SJSA1 (cell line): ENCODE measurements at places on chromosomes 7 and 10.

DNA sequence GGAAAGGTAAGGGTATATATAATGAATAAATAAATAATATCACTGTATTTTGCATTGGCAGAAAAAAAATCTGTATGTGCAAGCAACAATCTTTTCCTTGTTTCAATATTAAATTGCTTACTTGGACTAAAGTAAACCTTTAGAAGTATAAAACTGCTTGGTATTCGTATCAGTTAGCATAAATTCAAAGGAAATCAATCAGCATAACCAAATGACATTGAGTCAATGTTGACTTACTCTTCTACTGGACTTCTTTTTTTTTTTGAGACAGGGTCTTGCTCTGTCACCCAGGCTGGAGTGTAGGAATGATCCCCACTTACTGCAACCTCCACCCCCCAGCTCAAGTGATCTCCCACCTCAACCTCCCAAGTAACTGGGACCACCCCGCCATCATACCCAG lies 42.3 kb upstream of the KMT2C start:
- no peak overlapping the region for H3K27ac ChIP-seq
- no peak for DNase-seq

DNA sequence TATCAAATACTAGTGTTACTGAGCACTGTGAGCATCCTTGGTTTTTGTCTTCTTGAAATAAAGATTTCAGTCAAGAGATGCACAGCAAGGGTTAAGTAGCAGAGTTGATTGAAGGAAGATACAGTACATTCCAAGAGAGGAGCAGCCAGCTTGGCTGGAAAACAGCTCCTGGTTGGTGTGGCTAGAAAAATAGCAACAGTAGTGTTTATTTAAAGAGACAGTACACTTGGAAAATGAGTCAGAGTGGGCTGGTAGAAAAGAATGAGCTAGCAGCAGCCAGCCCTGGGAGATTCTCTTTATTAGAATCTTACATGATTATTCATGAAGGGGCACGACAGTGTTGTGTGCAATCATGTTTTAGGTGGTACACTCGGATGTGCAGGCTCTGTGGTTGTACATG lies 1016.4 kb upstream of the SORCS1 start:
- H3K4me1 ChIP-seq, result no peaks in the 10 kb centered on the region
- DNase-seq, result no peak
- H3K27me3 ChIP-seq, result no peaks in the 10 kb centered on the region
- no peak overlapping the region for H3K4me3 ChIP-seq

GRCh38 chr7:22267930-22268615 lies 88.9 kb downstream of the RAPGEF5 start:
- no peak overlapping the region for H3K4me3 ChIP-seq
- H3K27ac ChIP-seq, result no peak overlapping the region
- no peak for DNase-seq
- no peaks in the 10 kb centered on the region for H3K36me3 ChIP-seq
- 0 out of 2 replicates have a peak, but pooled peaks cover 3% of the 10 kb centered on the region for H3K27me3 ChIP-seq
- H3K4me1 ChIP-seq, result no peaks in the 10 kb centered on the region

- no peak for DNase-seq
- no peak overlapping the region for H3K27ac ChIP-seq
- H3K36me3 ChIP-seq, result no peaks in the 10 kb centered on the region
These were observed 42.6 kb upstream of the ECHDC3 start for GRCh38 chr10:11699550-11700097.

GRCh38 chr7:131844369-131844768 lies 287.9 kb upstream of the PODXL start:
- no peak overlapping the region for H3K4me3 ChIP-seq
- 0 out of 2 replicates have a peak, but pooled peaks cover 3% of the 10 kb centered on the region for H3K27me3 ChIP-seq
- H3K27ac ChIP-seq, result no peak overlapping the region
- peaks cover 18% of the 10 kb centered on the region for H3K4me1 ChIP-seq
- DNase-seq, result no peak

DNA sequence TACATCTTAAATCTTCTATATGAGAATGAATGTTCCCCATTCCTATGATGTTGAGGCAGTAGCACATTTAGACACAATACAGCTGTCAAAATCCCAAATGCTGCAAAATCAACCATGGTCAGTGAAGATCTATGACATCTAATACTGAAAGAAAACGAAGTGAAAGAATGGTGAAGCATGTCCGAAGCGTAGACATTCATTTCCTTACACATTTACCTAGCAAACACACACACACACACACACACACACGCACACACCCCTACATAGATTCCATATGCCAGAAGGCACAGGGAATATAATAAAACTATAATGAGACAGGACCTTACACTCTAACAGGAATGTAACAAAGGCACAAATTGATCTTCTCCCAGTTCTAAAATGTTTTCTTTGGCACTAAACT lies 32.5 kb downstream of the CCDC6 start:
- H3K36me3 ChIP-seq, result no peaks in the 10 kb centered on the region
- H3K4me3 ChIP-seq, result no peak overlapping the region
- H3K4me1 ChIP-seq, result peaks cover 19% of the 10 kb centered on the region
- no peaks in the 10 kb centered on the region for H3K27me3 ChIP-seq
- H3K27ac ChIP-seq, result no peak overlapping the region
- DNase-seq, result no peak

- H3K4me3 ChIP-seq, result no peak overlapping the region
- H3K27ac ChIP-seq, result no peak overlapping the region
- DNase-seq, result no peak
- no peaks in the 10 kb centered on the region for H3K4me1 ChIP-seq
- no peaks in the 10 kb centered on the region for H3K36me3 ChIP-seq
These were observed 946.3 kb downstream of the CNTNAP2 start for GRCh38 chr7:147062897-147063296.

- DNase-seq, result no peak
- H3K27ac ChIP-seq, result no peak overlapping the region
- no peaks in the 10 kb centered on the region for H3K36me3 ChIP-seq
These were observed 80.8 kb downstream of the VWDE start for GRCh38 chr7:12322903-12323300.

DNA sequence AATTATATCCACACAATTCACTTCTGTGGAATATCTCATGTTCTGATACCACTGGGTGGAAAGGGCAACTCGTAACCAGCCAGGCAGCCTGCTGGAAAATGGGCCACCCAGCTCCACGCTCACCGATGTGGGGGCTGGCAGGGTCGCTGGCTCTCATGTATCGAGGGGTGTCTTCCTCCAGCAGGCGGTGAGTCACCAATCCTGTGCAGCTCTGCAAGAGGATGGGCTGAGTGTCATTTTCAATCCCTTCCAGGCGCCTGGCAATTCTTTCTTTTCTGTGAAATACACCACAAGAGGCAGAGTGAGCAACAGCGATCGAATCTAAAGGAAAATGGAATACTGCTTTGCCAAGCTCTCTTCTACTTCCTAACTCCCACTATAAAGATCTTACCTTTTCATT lies 80.1 kb downstream of the SVIL start:
- H3K27me3 ChIP-seq, result no peaks in the 10 kb centered on the region
- peaks cover 30% of the 10 kb centered on the region for H3K4me1 ChIP-seq
- H3K36me3 ChIP-seq, result peaks cover 9% of the 10 kb centered on the region
- no peak overlapping the region for H3K4me3 ChIP-seq

DNA sequence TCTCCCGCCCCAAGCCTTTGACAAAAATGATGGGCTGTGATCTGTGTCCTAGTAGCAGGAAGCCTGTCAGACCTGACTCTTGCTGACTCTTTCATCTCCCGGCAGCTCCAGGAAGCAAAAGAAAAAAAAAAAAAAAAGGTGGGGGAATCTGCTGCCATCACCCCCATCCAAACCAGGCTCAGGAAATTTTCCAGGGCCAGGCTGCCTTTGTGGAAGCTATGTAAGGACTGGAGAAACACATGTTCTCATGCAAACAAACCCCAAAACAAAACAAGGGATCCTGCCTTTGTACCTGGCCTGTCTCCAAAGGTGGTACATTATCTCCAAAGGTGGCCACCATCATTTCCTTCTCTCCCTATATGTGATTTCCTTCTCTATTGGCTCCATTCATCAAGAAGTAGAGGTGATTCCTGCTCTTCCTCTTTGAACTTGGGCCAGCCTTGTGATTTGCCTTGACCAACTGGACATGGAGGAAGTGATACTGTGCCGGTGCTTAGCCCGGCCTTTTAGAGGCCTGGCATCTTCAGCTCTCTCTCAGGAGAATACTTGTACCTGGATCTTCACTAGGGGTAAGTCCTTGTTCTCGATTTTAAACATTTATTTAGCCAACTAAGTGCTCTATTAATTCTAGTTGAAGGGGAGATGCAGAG lies 192.2 kb upstream of the SVIL start:
- no peak overlapping the region for H3K27ac ChIP-seq
- no peaks in the 10 kb centered on the region; the same call in 1 of the 2 replicates for H3K27me3 ChIP-seq
- DNase-seq, result no peak
- no peak overlapping the region for H3K4me3 ChIP-seq
- no peaks in the 10 kb centered on the region for H3K36me3 ChIP-seq

GRCh38 chr10:63057509-63057908 lies 75.6 kb upstream of the NRBF2 start:
- no peak overlapping the region for H3K4me3 ChIP-seq
- H3K36me3 ChIP-seq, result no peaks in the 10 kb centered on the region
- no peak overlapping the region for H3K27ac ChIP-seq
- no peaks in the 10 kb centered on the region; the same call in 1 of the 2 replicates for H3K27me3 ChIP-seq
- no peaks in the 10 kb centered on the region for H3K4me1 ChIP-seq
- no peak for DNase-seq

- H3K27ac ChIP-seq, result no peak overlapping the region
- no peaks in the 10 kb centered on the region for H3K4me1 ChIP-seq
- no peak for DNase-seq
- no peak overlapping the region for H3K4me3 ChIP-seq
These were observed 41.0 kb downstream of the SNX10 start for GRCh38 chr7:26332698-26333097.

DNA sequence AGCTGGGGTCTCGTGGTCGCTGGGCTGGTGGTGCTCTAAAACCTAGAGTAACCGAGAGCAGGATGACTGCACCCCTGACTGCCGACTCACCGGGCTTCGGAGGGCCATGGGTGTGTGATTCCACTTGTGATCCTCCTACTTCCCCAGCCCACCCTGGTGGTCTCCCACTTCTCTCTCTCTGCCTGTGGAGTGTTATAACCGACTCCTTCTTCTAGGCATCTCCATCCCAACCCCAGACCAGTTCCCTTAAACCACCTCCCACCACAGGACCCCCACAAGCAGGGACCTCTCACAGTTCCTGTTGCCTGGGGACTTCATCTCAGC lies 52.4 kb downstream of the IKZF1 start:
- 0 out of 2 replicates have a peak, but pooled peaks cover 2% of the 10 kb centered on the region for H3K27me3 ChIP-seq
- H3K36me3 ChIP-seq, result no peaks in the 10 kb centered on the region
- no peaks in the 10 kb centered on the region for H3K4me1 ChIP-seq
- H3K27ac ChIP-seq, result no peak overlapping the region

- no peaks in the 10 kb centered on the region for H3K27me3 ChIP-seq
- no peaks in the 10 kb centered on the region for H3K36me3 ChIP-seq
- H3K4me1 ChIP-seq, result no peaks in the 10 kb centered on the region
- H3K27ac ChIP-seq, result no peak overlapping the region
These were observed 47.5 kb downstream of the EBF3 start for GRCh38 chr10:129916506-129916995.

- no peaks in the 10 kb centered on the region for H3K4me1 ChIP-seq
- no peak for DNase-seq
- no peak overlapping the region for H3K4me3 ChIP-seq
These were observed 236.0 kb downstream of the MAGI2 start for GRCh38 chr7:79217468-79217867.

- no peaks in the 10 kb centered on the region for H3K4me1 ChIP-seq
- H3K4me3 ChIP-seq, result no peak overlapping the region
- no peak for DNase-seq
- no peak overlapping the region for H3K27ac ChIP-seq
- H3K27me3 ChIP-seq, result no peaks in the 10 kb centered on the region
These were observed 781.1 kb downstream of the GATA3 start for GRCh38 chr10:8835453-8836167.

- H3K36me3 ChIP-seq, result no peaks in the 10 kb centered on the region
- no peaks in the 10 kb centered on the region; the same call in 1 of the 2 replicates for H3K27me3 ChIP-seq
- H3K27ac ChIP-seq, result no peak overlapping the region
- H3K4me3 ChIP-seq, result no peak overlapping the region
- no peak for DNase-seq
These were observed 32.5 kb upstream of the TMEM273 start for GRCh38 chr10:49220679-49221078.

DNA sequence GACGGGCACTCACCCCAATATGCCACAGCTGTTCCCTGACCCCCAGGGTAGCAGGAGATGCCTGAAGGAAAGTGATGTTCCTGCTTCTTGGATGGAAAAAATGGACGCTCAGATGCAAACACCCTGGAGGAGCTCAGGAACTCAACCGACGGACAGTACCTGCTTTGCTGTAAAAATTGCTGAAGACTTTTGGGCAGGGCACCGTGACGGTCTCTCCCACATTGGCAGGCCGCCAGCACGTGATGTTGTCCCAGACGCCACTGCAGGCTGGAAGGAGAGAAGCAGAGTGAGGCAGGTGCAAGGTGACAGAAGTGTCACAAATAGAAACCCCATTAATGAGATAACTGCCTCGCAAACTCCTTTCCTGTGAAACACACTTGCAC lies 35.0 kb downstream of the VIPR2 start:
- no peak overlapping the region for H3K27ac ChIP-seq
- H3K36me3 ChIP-seq, result no peaks in the 10 kb centered on the region
- no peak overlapping the region for H3K4me3 ChIP-seq

DNA sequence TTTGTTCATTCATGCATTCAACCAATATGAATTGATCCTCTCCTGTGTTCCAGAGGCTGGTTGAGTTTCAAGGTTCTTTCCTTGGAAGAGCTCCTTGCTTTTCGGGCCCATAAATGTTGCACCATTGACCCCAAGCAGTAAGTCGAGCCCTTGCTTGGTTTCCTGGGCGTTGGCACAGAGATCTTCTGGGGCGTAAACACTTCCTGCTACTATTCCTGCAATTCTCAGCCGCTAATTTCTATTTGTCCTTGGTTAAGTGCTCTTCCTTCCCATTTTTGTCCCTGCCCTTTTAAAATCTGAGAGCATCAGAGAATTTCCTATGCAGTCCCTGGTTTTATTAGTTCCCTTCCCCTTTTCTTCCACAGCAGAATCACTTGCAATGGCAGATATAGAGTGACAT lies 44.1 kb upstream of the ADRB1 start:
- H3K4me1 ChIP-seq, result no peaks in the 10 kb centered on the region
- H3K4me3 ChIP-seq, result no peak overlapping the region
- no peaks in the 10 kb centered on the region for H3K27me3 ChIP-seq
- DNase-seq, result no peak
- no peak overlapping the region for H3K27ac ChIP-seq

DNA sequence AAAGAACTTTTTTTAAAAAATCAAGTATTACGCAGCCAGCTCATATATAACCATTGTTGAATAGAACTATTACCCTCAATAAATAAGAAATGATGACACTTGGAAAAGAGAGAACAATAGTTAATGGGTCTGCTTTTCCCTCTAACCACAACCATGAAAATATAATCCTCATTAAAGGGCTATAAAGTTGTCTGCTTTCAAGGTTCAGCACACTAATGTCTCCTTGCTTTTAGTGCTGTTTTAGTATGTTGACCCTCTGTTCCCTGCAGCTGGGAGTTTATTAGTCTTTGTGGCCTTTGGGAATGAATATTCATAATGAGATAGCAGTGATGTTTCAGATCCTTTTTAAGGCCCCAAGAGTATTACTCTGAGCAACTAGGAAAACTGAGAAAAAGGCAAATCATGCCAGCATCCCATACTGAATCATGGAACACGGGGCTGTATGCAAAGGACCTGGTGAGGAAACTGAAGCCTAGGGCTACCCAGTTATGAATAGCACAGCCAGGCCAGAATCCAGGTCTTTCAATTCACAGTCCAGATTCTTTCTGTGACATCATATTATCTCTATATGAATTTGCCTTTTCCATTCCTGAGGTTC lies 332.0 kb upstream of the LRGUK start:
- H3K27me3 ChIP-seq, result no peaks in the 10 kb centered on the region
- H3K4me1 ChIP-seq, result peaks cover 8% of the 10 kb centered on the region; the same call in 1 of the 2 replicates
- no peak overlapping the region for H3K4me3 ChIP-seq
